ENCODE measurements at places on chromosomes 5 and 9. TPM values are rescaled to one million over a fixed set of nuclear protein-coding genes. Genes with fewer than 3 reads are reported as not detected.

DNA sequence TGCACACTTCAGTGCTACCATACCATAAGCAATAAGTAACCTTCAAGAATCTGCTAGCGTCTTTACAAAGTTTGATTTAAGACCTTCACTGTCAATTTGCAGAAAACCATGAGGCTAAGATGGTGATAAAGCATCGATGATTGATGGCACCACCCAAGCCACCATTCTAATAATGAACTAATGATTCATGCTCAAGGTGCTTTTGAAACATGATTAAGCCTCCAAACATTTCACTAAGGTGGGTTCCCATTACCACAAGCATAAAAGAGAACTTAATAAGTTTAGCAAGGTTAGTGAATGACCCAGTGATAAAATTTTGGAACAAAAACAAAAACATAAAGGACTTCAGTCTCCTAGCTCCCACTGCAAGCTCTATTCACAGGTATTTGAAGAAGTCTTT is 214.7 kb downstream of the FBXL17 start:
- peaks cover 4% of the 10 kb centered on the region for H3K36me3 ChIP-seq
- H3K27me3 ChIP-seq, result no peaks in the 10 kb centered on the region
- no peak overlapping the region for H3K27ac ChIP-seq
- no peak overlapping the region for H3K4me3 ChIP-seq

DNA sequence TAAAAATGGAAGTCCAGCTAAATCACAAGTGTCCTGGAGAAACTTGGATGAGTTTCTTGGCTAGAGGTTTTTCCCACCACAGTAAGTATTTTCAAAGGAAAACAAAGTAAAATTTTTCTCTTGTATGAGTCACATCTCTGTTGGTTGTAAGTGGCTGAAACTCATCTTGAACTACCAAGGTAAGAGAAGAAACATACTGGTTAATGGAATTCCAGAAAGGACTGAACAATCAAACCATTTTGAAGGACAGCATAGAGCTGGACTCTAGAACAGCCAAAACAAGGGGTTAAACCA is 102.8 kb upstream of the CDKN2B start:
- no peaks in the 10 kb centered on the region for H3K36me3 ChIP-seq
- DNase-seq, result no peak
- no peaks in the 10 kb centered on the region for H3K4me1 ChIP-seq
- H3K27ac ChIP-seq, result no peak overlapping the region
- H3K4me3 ChIP-seq, result no peak overlapping the region
- peaks cover 25% of the 10 kb centered on the region for H3K27me3 ChIP-seq

GRCh38 chr9:90659650-90660364 is 17.2 kb upstream of the DIRAS2 start:
- H3K4me3 ChIP-seq, result no peak overlapping the region
- no peak overlapping the region for H3K27ac ChIP-seq
- H3K4me1 ChIP-seq, result no peaks in the 10 kb centered on the region
- peaks cover 17% of the 10 kb centered on the region for H3K27me3 ChIP-seq
- H3K36me3 ChIP-seq, result no peaks in the 10 kb centered on the region
- no peak for DNase-seq

The PCDHGA4 gene
- not detected for total RNA-seq

- no peak overlapping the region for H3K27ac ChIP-seq
- no peaks in the 10 kb centered on the region for H3K27me3 ChIP-seq
- peaks cover 40% of the 10 kb centered on the region for H3K4me1 ChIP-seq
Measured at GRCh38 chr9:77731008-77731698, 83.0 kb upstream of the GNA14 start.

DNA sequence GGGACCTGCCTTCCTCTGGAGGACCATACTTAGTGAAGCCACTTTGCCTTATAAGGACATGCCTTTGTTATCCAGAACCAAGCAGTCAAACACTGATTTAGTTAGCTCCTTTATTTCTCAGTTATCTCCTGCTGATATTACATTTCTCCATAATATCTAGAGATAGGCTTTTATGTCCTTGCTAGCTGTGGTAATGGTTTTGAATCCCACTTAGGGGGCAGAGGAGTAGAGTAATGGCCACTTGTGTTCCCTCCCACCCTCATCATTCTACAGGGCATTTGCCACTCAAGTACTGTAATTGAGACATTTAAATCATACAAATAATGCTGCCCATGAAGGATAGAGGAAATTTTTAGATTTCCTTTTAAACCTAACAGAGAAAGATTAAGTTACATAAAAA is 80.9 kb downstream of the DOCK8 start:
- peaks cover 61% of the 10 kb centered on the region for H3K36me3 ChIP-seq
- H3K27me3 ChIP-seq, result no peaks in the 10 kb centered on the region
- no peak for DNase-seq
- H3K27ac ChIP-seq, result no peak overlapping the region
- H3K4me3 ChIP-seq, result no peak overlapping the region

DNA sequence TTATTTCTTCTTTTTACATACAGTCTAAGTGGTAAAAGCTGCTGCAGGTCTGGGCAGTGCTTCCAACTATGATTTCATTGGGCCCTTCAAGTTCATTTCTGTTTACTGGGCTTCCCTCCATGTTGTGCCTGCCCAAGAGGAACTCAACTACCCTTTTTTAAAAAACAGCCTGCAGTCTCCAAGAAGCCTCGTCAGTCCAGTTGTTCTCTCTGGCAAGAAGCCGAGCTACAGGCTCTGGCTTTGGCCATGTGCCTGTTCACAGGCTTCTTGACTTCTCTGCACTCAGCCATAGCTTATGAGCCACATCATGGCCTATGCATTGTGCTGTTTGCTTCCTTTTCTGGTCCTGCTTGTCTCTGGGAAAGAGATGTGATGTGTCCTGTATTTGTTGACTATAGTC is 119.7 kb upstream of the PJA2 start:
- H3K4me1 ChIP-seq, result no peaks in the 10 kb centered on the region
- H3K27ac ChIP-seq, result no peak overlapping the region
- no peaks in the 10 kb centered on the region for H3K36me3 ChIP-seq
- no peaks in the 10 kb centered on the region for H3K27me3 ChIP-seq
- H3K4me3 ChIP-seq, result no peak overlapping the region
- no peak for DNase-seq

GRCh38 chr9:35951736-35952135 is 6.2 kb downstream of the OR2S2 start:
- H3K27ac ChIP-seq, result no peak overlapping the region
- H3K4me1 ChIP-seq, result no peaks in the 10 kb centered on the region
- no peak for DNase-seq
- H3K4me3 ChIP-seq, result no peak overlapping the region

GRCh38 chr5:57009811-57010210 is 57.9 kb upstream of the MIER3 start:
- no peak overlapping the region for H3K27ac ChIP-seq
- H3K4me3 ChIP-seq, result no peak overlapping the region
- H3K4me1 ChIP-seq, result no peaks in the 10 kb centered on the region
- H3K36me3 ChIP-seq, result no peaks in the 10 kb centered on the region
- DNase-seq, result no peak
- no peaks in the 10 kb centered on the region for H3K27me3 ChIP-seq

The ECPAS gene
- total RNA-seq, result 71.6 TPM

The GGTA1 gene
- total RNA-seq, result not detected

The IFT74 gene
- 9.1 TPM for total RNA-seq

DNA sequence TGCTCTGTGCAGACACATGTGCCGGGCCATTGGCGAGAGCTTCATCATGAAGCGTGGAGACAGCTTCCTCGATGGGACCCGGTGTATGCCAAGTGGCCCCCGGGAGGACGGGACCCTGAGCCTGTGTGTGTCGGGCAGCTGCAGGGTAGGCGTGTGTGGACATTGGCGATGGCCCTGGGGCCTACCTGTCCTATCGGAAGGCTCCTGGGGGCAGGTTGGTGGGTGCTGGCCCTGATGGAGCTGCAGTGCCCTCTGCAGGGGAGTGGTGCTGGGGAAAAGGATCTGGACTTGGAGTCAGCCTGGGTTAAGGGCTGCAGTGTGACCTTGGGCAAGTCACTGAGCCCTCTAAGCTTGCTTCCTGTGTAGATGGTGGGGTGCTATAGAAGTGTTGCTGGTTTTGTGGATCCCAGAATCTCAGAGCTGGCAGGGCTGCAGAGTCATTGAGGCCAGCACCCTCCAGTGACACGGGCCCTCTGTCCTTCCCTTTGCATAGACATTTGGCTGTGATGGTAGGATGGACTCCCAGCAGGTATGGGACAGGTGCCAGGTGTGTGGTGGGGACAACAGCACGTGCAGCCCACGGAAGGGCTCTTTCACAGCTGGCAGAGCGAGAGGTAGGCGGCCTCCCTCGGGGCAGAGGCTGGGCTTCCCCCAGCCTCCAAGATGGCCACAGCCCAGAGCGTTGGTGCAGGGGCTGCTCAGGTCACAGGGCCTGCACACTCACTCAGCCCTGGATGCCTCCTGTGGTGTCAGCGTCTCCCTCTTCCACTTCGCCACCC is 15.8 kb downstream of the ADAMTS13 start:
- H3K36me3 ChIP-seq, result no peaks in the 10 kb centered on the region
- H3K4me1 ChIP-seq, result peaks cover 5% of the 10 kb centered on the region
- no peak overlapping the region for H3K4me3 ChIP-seq

Measured in activated CD8-positive, alpha-beta T cell treated with anti-CD3 and anti-CD28 coated beads for 36 hours (primary cell).